Right lung (tissue), 10 donors: ENCODE measurements at places on chromosomes 3 and 15. TPM values are rescaled to one million over a fixed set of nuclear protein-coding genes. Genes with fewer than 3 reads are reported as not detected.

GRCh38 chr3:51975852-51976549 is 1.1 kb downstream of the ABHD14A start:
- DNase-seq = peak; percentile 74

DNA sequence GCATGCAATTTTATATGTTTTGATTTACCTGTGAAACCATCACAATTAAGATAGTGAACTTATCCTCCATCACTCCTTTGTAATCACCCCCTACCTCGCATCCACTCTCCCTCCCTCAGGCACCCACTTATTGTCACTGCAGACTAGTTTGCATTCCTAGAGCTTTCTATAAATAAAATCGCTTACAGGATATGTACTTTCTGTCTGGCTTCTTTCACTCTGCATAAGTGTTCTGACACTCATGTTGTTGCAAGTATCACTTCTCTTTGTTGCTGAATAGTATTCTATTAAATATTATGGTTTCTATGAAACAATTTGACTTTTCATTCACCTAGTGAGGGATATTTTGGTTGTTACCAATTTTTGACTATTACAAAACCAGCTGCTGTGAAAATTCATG is 139.3 kb downstream of the RSRC1 start:
- no peak for DNase-seq

DNA sequence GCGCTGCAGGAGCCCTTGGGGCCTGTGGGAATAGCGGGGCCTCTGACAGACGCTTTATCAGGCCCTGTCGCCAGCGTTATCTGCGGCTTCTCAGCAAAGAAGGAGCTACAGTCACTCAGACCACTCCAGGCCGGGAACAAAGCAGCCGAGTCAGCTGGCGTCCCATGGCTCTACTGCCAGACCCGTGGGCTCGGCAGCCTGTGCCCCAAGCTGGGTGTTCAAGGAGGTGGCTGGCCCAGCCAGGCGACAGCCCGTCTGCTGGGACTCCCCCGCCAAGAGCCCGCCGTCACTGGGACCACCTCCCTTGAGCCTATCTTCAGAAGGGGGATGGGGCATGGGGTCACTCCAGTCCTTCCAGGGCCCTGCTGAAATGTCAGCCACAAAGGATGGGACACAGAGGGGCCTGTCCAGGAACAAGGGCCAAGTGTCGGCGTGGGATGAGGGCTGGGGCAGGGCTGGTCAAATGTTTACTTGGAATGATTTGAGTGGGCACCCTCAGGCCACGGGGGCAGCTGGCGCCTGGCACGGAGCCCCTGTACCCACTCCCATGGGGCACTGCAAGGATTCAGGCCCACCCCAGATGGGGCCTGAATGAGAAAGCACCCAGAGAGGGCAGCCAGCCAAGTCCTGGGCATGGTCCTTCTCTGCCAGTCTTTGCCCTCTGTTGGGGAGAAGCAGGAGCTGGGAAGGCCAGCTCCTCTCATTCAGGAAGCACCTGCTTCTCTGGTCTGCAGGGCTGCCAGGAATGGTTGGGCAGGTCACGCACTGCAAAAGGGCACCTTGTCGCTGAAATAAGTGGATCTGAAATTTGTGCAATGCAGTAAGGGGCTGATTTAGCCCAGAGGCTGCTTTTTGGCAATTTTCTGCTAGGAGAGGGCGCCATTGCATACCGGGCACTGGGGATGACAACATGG is 148.3 kb downstream of the SMAD6 start:
- no peak for DNase-seq

The ZNF860 gene
- polyA plus RNA-seq = 11.2 TPM
